ENCODE measurements at places on chromosomes 5 and 9. TPM values are rescaled to one million over a fixed set of nuclear protein-coding genes. Genes with fewer than 3 reads are reported as not detected.

Gene TMEM174
- total RNA-seq, result not detected

- H3K27me3 ChIP-seq, result peaks cover 12% of the 10 kb centered on the region
- H3K36me3 ChIP-seq, result no peaks in the 10 kb centered on the region
- no peak for DNase-seq
- H3K4me3 ChIP-seq, result no peak overlapping the region
- no peak overlapping the region for H3K27ac ChIP-seq
- no peaks in the 10 kb centered on the region for H3K4me1 ChIP-seq
These were observed 6.9 kb downstream of the CCL19 start for GRCh38 chr9:34684145-34684544.

DNA sequence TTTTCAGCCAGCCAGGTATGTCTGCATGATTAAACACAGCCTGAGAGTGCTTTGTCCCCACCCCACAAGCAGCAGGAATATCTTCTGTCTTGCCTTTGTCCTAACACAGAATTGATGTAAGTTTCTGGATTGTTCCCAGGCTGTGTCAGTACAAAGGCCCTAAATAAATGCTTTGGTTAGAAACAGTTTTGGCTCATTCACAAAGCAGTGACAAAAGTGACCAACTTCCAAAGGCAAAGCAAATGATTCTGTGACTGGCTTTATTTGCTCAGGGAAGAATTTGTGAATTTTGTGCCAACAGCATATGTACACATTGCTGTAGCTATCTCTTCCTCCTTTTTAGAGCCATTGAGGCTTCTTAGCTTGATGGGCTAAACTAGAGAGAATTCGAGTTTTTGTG, 133.7 kb downstream of the PLPPR1 start:
- H3K4me1 ChIP-seq, result peaks cover 12% of the 10 kb centered on the region
- DNase-seq, result no peak
- H3K27ac ChIP-seq, result no peak overlapping the region
- H3K27me3 ChIP-seq, result no peaks in the 10 kb centered on the region
- no peaks in the 10 kb centered on the region for H3K36me3 ChIP-seq

DNA sequence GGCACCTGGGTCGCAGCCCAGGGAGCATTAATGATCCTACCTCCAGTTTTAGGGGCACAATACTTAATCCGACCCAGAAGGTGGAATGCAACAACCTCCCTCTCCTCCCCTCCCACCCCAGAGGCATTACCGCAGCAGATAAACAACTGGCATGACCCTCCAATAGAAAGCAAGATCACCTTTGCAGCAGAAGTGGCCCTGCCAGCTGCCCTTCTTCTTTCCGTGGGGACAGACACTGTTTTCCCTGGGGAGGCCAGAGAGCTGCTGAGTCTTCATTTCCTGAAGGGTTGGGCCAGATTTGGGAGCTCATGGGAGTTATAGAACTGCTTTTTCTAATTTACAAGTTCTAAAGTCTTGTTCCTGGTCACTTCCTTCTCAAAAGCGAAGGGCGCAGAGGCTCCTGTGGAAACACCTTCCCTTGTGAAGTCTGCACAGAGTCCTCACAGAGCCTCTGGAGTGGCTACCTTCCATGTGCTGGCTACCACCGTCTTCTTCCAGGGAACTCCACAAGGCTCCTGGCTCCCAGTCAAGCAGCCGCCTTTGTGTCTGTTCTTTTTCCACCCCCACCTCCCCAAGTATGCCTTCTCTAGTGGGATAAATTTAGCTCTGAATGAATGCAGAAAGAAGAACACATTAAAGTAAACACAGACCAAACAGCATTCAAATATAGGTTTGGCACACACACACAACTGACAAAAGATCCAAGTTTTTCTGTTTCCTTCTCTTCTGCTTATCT, 8.0 kb upstream of the PALM2AKAP2 start:
- no peak overlapping the region for H3K27ac ChIP-seq
- H3K36me3 ChIP-seq, result no peaks in the 10 kb centered on the region
- H3K4me3 ChIP-seq, result no peak overlapping the region
- H3K27me3 ChIP-seq, result peaks cover 2% of the 10 kb centered on the region

GRCh38 chr5:6567835-6568234, 65.0 kb downstream of the NSUN2 start:
- H3K36me3 ChIP-seq, result no peaks in the 10 kb centered on the region
- no peak for DNase-seq
- H3K27me3 ChIP-seq, result peaks cover 9% of the 10 kb centered on the region

DNA sequence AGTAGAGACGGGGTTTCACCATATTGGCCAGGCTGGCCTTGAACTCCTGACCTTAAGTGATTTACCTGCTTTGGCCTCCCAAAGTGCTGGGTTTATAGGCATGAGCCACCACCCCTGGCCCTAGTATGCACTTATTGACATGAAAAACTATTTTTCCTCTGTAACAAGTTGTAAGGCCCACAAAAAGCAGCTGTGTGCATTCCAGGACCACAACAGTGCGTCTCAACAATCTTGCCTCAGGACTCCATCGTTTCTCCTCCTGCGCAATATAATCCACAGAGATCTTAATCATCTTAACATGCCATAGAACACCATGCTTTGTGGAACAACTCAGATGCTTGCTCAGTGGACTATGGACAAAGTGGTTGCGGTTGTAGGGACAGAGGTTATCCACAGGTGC, 10.2 kb downstream of the OR2V1 start:
- no peak overlapping the region for H3K4me3 ChIP-seq
- peaks cover 10% of the 10 kb centered on the region for H3K27me3 ChIP-seq
- peaks cover 18% of the 10 kb centered on the region for H3K4me1 ChIP-seq
- DNase-seq, result no peak

DNA sequence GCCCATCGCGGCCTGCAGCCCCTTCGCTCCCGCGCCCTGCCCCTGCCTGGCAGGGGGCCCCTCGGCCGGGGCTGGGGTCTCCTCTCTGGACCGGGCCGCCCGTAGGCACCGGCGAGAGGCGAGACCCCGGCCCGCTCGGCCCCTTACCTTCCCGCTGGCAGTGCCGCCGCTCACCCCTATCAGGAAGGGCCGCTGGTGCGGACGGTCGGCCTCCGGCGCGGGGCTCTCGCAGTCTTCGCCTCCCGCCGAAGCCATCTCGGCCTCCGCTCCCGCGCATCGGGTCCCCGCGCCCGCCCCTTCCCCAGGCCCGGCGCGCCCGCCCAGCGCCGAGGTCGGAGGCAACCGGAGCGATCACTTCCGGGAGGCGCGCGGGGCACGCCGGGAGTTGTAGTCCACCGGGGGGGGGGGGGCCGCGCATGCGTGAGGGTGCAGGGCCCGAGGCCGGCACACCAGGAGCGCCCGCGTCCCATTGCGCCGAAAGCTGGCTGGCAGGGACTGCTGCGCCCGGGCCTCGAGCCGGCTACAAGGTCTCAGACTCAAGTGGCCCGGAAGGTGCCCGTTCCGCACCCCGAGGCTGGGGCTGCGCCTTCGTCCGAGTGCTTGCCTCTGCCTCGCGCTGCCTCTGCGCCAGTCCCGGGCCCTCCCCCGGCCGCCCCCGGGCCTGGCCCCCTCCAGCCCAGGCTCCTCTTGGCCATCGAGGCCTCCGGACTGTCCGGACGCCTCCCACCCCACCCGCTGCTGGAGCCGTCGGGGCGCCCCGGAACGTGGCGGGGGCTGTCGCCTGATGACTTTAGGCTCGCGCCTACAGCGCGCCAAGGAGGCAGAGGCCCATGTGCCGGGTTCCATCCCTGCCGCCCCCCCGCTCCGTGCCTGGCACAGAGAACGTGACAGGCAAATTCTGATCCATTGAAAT, at the start of gene UCK1:
Gene UCK1 (minus strand): TSS at position 344 of the 913 bp plus-strand sequence. CDS start 89 bp downstream, at position 255.
- peak; percentile 79 for DNase-seq
- peak within 1 kb of the TSS; percentile 86 for H3K4me3 ChIP-seq
- H3K4me1 ChIP-seq, result no peaks in the 10 kb centered on the region
- no peak within 1 kb of the TSS for H3K27ac ChIP-seq

Gene FAM153A
- total RNA-seq, result not detected

DNA sequence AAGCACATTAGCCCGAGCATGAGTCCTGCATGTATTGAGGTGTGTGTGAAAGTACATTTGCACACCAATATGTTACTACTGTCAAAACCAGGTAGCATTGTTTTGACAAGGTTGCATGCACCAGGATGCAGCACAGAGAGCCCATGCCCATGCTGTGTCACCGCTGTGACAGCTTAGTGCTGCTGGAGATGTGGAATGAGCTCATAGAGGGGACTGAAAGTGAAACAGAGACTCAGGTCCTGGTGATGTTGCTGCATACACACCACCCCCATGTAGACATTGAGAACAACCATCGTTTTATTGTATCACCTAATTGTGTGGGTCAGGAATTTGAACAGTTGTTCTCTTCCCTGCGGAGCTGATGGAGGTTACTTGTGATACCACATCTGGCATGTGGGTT, 53.0 kb downstream of the GADD45G start:
- H3K4me3 ChIP-seq, result no peak overlapping the region
- peaks cover 2% of the 10 kb centered on the region for H3K27me3 ChIP-seq
- no peak for DNase-seq
- H3K27ac ChIP-seq, result no peak overlapping the region
- H3K36me3 ChIP-seq, result peaks cover 4% of the 10 kb centered on the region
- H3K4me1 ChIP-seq, result peaks cover 30% of the 10 kb centered on the region

DNA sequence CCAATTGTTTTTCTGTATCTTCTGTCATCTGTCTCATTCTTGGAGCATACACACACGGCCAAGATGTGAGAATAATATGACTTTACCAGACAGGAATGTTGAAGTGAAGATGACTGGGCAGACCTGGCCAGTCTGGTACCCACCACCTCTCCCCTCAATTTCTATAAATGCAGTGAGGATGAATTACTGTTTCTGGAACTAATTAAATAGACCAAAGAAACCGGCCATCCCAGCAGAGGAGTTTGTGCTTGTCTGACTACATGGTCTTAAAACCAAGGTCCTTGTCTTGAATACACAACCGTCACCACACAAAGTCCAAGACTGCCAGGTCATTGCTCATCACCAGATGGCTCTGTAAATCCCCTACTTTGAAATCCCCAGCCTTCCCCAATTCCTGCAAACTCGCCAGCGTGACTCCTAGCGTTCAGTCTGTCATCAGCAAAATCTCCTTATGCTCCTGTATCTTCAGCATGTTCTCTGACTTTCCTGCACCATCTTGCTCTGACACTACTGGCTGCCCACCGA, 147.2 kb downstream of the PDE4D start:
- no peaks in the 10 kb centered on the region for H3K36me3 ChIP-seq
- H3K4me3 ChIP-seq, result no peak overlapping the region
- H3K4me1 ChIP-seq, result no peaks in the 10 kb centered on the region

Gene FCN2
- total RNA-seq, result not detected

Gene SPINK6
- total RNA-seq, result not detected

Gene SPATA31C1
- not detected for total RNA-seq

DNA sequence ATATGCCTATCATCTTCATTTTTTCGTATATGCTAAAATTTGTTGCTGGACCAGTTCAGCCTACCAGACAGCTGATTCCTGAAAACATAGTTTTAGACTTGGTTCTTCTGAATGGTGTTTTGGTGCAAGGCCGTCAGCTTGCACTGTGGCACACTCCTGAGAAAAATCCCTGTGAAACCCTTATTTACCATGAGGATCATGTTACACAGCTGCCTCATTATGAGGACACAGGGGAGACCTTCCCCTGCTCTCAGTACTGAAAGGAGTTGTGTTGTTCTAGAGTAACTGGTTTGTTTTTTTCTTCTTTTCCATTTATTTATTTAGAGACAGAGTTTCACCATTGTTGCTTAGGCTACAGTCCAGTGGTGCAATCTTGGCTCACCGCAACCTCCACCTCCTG, 37.6 kb downstream of the MAST4 start:
- no peak overlapping the region for H3K27ac ChIP-seq
- no peaks in the 10 kb centered on the region for H3K36me3 ChIP-seq
- peaks cover 1% of the 10 kb centered on the region for H3K4me1 ChIP-seq
- H3K4me3 ChIP-seq, result no peak overlapping the region
- H3K27me3 ChIP-seq, result no peaks in the 10 kb centered on the region

DNA sequence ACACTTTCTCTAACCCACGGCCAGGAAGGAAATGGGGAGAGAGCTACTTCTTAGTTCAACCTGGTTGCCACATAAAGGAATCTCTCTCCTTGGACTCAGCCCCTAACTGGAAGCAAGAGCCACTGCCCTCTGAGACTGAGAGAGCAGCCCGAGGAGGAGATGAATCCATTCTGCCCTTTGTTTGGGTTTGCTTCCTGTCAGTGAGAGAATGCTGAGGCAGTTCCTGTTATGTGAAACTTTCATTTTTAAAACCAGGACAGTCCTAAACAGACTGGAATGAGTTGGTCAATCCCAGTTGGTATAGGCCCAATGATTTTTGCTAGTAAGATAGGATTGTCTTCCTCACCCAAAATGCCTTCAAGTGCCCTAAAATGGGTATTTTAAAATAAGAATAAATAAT, 205.1 kb downstream of the NTRK2 start:
- H3K27me3 ChIP-seq, result no peaks in the 10 kb centered on the region
- H3K4me1 ChIP-seq, result peaks cover 19% of the 10 kb centered on the region
- no peaks in the 10 kb centered on the region for H3K36me3 ChIP-seq

- H3K4me3 ChIP-seq, result peak overlapping the region; percentile 66
- peaks cover 14% of the 10 kb centered on the region for H3K27me3 ChIP-seq
- peaks cover 26% of the 10 kb centered on the region for H3K4me1 ChIP-seq
- H3K27ac ChIP-seq, result no peak overlapping the region
- no peaks in the 10 kb centered on the region for H3K36me3 ChIP-seq
These were observed 1.5 kb downstream of the PCSK1 start for GRCh38 chr5:96431376-96432187.

DNA sequence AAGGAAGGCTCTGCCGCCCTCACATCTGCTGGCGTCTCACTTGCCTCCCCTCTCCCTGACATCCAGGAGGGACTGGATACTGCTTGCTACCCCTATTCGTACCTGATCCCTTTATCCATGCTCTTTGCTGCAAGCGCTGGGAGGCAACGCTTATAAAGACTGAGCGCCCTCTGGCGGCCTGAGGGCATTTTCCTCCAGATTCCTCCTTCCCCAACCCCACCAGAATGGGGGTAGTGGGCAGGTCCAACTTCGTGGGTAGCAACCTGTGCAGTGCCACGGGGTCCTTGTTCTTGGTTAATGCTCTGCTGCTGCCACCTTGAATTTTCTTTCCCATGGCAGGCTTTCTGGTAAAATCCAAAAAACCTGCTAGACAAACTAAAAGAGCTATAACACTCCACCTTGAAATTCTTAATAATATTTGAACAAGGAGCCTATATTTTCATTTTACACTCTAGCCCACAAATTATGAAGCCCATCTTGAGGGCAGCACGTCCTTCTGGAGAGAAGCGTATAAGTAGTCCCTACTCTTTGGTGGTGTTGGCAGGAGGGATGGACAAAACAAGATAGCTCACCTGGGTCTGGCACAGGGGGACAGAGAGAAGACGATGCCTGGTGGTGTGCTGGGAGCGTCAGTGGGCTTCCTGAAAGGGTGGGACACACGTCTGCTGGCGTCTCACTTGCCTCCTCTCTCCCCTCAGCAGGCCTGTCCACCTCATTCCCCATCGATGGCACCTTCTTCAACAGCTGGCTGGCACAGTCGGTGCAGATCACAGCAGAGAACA, 52.5 kb downstream of the JADE2 start:
- H3K27ac ChIP-seq, result no peak overlapping the region
- H3K27me3 ChIP-seq, result no peaks in the 10 kb centered on the region
- H3K4me3 ChIP-seq, result no peak overlapping the region
- DNase-seq, result peak; percentile 85
- H3K36me3 ChIP-seq, result peaks cover 4% of the 10 kb centered on the region

Gene TMC1
- total RNA-seq, result not detected

Gene PCDHGB2
- total RNA-seq, result 11.1 TPM

- H3K4me3 ChIP-seq, result peak overlapping the region; percentile 86
- H3K27me3 ChIP-seq, result peaks cover 12% of the 10 kb centered on the region
- peaks cover 5% of the 10 kb centered on the region for H3K36me3 ChIP-seq
These were observed 1.5 kb downstream of the GAS1 start for GRCh38 chr9:86945728-86946200.

GRCh38 chr5:56064984-56065383, 70.2 kb upstream of the IL6ST start:
- H3K27me3 ChIP-seq, result peaks cover 2% of the 10 kb centered on the region
- H3K4me3 ChIP-seq, result no peak overlapping the region
- DNase-seq, result no peak
- H3K36me3 ChIP-seq, result no peaks in the 10 kb centered on the region
- H3K27ac ChIP-seq, result no peak overlapping the region
- no peaks in the 10 kb centered on the region for H3K4me1 ChIP-seq
